Heart right ventricle (tissue), 16 donors: ENCODE measurements at places on chromosomes 5 and 9.

DNA sequence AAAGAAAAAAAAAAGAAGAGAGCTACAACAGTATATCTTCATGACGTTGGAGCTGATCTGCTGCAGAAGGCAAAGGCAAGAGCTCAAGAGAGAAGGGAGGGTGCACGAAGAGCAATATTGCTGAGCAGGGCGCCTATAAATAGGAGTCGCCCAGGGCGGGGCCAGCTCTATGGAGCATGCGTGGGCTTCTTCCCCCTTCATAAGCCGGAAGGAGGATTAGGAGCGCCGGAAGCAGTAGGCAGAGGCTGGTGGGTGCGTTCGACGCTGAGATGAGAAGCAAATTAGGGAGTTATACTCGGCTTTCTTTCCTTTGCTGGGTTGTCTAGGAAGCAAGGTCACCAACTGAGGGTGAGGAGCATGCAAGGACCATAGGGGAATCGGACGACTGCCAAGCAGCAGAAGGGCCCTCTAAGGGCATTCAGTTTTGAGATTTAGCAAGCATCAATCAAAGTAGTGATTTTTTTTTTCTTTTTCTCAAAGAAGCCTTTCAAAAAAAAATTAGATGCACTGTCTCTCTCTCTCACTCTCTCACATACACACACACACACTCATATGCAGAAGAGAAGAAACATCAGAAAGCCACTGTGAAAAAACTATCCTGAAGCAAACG, 496.7 kb downstream of the ENC1 start:
- peak; percentile 26 for DNase-seq

DNA sequence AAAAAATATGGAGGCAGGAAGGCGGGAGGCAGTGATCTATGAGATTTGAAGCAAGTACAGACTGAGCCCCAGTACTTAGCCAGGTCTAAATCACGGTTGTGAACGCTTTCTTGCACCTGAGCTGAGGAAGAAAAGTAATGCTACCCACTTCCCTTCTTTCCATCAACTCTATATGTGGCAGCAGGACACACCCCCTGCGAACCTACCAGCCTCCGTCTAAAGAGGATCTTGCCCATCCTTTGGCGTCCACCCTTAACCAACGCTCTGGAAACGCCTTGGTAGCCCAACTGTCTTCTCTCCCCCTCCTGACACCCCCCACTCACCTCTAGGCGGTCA, 545 bp downstream of the HMGCS1 start:
- no peak for DNase-seq

DNA sequence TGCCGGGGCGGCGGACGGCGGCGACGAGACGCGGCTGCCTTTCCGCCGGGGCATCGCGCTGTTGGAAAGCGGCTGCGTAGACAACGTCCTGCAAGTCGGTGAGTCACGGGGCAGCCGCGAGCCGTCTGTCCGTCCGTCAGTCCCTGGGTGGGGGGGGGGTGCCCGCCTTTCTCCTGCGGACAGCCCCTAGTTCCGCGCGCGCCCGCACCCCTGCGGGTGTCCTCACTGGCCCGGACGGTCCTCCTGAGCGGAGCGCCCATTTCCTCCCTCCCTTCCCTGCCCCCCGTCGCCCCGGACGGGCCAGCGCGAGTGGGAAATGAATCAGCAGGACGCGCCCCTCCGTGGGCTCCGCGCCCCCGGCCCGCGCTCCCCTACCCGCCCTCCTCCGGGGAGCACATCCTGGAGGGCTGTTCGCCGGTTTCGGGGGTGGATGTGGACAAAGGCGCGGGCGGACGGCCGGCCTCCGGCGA, 828 bp downstream of the ZSWIM6 start:
- DNase-seq, result peak; percentile 52

DNA sequence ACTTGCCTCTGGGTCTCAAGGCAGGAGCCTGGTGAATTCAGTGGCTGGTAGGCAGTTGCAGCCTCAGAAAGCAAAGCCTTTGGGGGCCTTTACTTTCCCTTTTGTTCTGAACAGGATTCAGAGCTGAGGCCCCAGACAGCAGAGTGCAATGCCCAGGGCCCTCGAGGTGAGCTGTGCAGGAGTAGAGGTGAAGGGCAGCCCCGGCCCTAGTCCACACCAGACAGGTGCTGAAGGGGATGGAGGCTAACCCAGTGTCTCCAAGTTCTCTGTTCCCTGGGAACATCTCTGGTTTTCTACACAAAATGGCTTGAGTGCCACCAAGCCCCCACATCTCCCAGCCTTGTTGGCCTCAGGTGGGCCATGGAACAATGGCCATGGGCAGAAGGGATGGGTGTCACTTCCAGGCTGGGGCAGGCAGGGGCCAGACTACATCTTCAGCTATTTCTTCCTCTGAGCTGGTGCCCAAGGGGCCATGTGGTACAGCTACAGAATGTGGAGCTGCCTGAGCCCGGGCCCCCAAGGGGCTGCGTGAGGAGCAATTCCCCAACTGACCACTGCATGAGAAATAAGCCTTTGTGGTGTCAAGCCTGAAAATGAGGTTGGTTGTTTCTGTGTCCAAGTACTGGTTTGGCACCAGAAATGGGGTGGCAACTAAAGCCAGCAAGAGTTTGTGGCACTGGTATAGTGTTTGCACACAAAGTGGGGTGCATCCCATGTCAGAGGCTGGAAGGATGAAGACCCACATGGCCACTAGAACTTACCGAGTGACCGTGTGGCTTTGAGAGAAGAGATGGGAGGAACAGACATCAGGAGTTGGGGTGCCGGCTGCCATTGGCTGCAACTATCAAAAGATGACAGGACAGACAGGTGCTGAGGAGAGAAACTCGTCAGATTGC, 57.8 kb downstream of the BARX1 start:
- DNase-seq, result no peak

DNA sequence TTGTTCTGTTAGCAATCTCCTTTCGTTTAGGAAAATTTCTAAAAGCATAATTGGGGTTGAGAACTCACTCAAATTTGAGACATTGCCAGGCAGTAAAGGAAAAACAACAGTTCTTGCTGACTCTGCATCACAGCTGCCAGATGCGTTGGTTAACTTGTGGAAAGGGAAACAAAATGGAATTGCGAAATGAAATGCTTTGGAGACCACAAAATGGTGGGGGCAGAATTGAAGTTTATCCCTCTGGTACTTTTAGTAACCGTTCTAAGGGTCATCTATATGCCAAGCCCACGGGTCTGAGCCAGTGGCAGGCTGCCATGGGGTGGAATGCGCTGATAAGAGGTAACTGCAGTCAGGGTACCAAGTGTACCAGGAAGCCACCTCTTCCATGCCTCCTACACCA, 28.6 kb upstream of the SELENOP start:
- peak; percentile 57 for DNase-seq

GRCh38 chr9:116000748-116001329, 152.8 kb upstream of the PAPPA start:
- DNase-seq, result no peak

DNA sequence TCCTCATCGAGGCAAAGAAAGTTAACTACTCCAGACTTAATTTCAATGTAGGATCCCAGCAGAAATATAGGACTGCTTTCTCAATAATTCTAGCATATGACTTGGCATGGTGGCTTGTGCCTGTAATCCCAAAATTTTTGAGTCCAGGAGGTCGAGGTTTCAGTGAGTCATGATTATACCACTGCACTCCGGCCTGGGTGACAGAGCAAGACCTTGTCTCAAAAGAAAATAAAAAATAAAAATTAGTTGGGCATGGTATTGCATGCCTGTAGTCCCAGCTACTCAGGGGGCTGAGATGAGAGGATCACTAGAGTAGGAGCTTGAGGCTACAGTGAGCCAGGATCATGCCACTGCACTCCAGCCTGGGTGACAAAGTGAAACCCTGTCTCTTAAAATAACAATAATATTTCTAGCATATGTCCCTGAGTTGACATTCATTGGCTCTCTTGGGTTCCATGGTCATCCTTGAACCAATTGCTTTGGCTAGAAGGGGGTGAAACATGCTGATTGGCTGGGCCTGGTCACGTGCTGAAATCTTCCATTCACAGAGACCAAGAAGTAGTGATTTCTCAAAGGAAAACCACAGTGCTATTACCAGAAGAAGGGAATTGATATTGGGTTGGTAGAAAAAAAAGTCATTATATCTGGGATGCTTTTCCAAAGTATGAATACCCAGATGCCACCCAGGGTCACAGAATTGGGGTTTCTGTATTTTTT, 31.6 kb upstream of the GARNL3 start:
- DNase-seq, result no peak

DNA sequence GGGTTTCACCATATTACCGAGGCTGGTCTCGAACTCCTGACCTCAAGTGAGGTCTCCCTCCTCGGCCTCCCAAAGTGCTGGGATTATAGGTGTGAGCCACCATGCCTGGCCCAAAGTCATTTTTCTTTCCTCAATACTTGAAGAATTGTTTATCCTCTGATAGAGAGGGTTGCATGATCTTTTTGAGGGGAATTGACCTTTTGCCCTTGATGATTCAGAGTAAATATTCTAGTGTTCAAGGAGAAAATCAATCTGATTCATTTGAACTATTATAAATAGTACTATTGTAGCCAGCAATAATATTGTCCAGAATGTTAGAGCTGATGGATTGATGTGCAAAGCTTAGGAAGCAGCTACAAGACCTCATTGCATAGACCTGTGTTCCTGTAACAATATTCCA, 47.1 kb downstream of the UGCG start:
- no peak for DNase-seq

GRCh38 chr5:91219803-91220371, 163.2 kb downstream of the ARRDC3 start:
- no peak for DNase-seq

DNA sequence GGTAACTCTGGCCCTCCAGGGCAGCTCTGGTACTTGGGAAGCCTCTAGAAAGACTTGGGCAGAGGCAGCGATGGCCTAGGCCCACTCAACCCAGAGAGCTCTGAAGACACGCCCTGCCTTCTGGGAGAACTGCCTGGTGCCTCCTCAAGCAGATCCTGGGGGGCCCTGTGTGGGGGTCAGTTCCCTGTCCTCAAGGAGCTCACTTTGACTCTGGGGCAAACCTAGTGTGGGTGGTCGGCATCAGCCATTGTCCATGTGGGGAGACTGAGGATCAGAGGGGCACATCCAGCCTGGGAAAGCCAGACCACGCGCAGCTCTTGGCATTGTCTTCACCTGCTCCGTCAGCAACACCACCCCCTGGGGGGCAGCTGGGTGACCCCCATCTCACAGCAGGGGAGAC, 28.0 kb downstream of the ABO start:
- no peak for DNase-seq

DNA sequence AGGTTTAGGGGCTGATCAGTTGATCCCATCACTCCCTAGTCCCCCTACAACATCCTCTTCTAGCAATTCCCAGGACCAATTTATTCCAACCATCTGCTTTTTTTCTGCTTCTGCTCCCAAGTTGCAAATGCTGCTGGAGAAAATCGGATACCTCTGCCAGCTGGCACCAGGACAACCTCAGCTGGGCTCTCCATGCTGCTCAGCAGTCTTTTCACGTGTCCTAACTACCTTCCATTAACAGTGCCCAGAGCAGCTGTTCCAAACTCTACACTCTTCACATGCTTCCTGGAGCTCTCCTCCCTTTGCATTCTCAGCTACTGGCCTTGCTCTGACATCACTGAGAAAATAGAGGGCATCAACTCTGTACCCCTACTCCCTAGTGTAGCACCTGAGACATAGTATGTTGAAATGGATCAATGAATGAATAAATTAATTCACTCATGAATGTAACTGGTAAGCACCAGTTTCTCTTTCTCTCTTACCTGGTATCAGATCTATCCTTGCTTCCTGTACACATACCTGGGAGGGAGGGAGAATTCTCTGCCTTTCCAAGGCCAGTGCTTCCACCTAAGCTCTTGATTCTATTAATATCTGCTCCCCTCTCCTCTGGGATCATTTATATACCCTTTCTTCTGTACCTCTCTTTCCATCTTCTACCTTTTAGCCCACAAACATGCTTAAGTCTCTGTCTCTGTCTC, 191.0 kb downstream of the RAB3C start:
- DNase-seq, result peak; percentile 25

DNA sequence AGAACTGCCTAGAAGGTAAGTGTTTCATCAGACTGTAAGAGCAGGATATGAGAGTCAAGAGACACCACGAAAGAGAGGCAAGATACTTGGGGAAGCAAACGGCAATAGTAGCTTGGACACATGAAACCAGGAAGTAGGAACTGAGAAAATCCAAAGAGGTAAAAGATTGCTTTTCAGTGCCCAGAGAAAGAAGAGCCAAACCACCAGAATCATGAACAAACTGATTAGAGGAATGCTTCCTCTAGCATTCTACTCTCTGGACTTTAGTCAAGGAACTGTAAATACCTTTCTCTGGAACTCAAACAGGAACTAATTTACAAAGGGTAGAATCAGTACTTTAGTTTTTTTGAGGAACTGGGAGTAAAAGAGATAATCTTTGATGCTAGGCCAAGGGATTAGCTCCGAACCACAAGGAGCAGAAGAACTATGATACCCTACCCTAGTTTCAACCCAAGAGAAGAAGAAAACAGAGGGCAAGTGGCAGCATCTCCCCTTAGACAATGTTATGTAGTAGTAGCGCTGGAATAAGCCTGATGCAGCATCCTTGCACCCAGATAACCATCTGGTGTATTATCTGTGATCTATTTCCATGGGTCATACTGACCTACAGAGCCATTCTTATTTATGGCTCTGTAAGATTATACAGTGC, 41.3 kb downstream of the EFCAB9 start:
- DNase-seq, result no peak

DNA sequence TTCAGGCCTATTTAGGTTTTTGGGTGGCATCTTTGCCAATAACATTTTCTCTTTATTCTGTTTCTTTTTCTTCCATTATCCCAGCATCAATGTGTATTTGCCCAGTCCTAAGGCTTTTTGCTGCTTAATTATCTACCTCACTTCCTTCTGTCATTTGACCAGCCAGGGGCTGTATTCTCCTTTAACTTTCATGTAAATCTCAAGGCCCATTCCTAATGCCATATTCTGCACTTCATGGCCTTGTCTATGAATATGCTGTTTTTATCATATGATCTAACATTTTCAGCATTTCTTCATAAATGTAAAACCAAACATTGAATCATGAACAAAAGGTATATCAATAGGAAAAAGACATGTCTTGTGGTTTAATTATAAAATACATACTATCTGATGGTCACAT, 108.7 kb downstream of the SSBP2 start:
- no peak for DNase-seq

GRCh38 chr5:168227973-168228615, 63.4 kb upstream of the WWC1 start:
- no peak for DNase-seq

GRCh38 chr5:69170495-69170894, 3.5 kb downstream of the CCNB1 start:
- no peak for DNase-seq

DNA sequence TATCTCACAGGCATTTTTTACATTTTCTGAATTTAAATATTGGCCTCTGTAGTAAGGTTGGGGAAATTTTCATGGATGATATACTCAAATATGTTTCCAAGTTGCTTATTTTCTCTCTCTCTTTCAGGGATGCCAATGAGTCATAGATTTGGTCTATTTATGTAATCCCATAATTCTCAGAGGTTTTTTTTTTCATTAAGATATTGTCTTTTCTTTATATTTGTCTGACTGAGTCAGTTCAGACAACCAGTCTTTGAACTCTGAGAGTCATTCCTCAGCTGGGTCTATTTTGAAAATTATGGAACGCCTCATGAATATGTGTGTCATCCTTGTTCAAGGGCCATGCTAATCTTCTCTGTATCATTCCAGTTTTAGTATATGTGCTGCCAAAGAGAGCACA, 223.2 kb downstream of the PCSK1 start:
- no peak for DNase-seq
